ENCODE measurements at places on chromosomes 16 and 17. TPM values are rescaled to one million over a fixed set of nuclear protein-coding genes. Genes with fewer than 3 reads are reported as not detected.

The HOXB2 gene
- total RNA-seq: not detected

The CPHXL gene
- total RNA-seq: not detected

The PRR15L gene
- total RNA-seq: 0.34 TPM

The FBXO39 gene
- total RNA-seq: 0.22 TPM

The COG8 gene
- 55.6 TPM for total RNA-seq

The PLA2G10 gene
- 0.54 TPM for total RNA-seq

The KRTAP3-1 gene
- not detected for total RNA-seq

The ALDH3A1 gene
- 0.46 TPM for total RNA-seq

The CMTM2 gene
- total RNA-seq: not detected

The DCAF7 gene
- total RNA-seq: 94.1 TPM

The CACNB1 gene
- total RNA-seq: 17.8 TPM

The MFSD11 gene
- total RNA-seq: 19.8 TPM

The MRPS7 gene
- 75.5 TPM for total RNA-seq

The CPHXL2 gene
- not detected for total RNA-seq

The CCL17 gene
- total RNA-seq: not detected

The IL21R gene
- 0.34 TPM for total RNA-seq

The KCNJ16 gene
- total RNA-seq: not detected

The SLC22A31 gene
- 11.1 TPM for total RNA-seq

The SLC2A4 gene
- 6.4 TPM for total RNA-seq

The SSTR5 gene
- total RNA-seq: 0.56 TPM

The HEATR9 gene
- not detected for total RNA-seq

The CES1 gene
- total RNA-seq: 0.52 TPM

The MMD gene
- total RNA-seq: 34.0 TPM

The MYO15A gene
- 1.5 TPM for total RNA-seq

The MYH4 gene
- total RNA-seq: not detected

The SCO1 gene
- 61.8 TPM for total RNA-seq

The KRT17 gene
- 0.50 TPM for total RNA-seq

The LITAFD gene
- total RNA-seq: not detected

The SEPTIN12 gene
- total RNA-seq: not detected

The RPGRIP1L gene
- 14.5 TPM for total RNA-seq

The DHX40 gene
- 28.5 TPM for total RNA-seq

The TBC1D28 gene
- not detected for total RNA-seq

The SRP68 gene
- 84.6 TPM for total RNA-seq

The TVP23A gene
- total RNA-seq: 3.1 TPM

The PPL gene
- total RNA-seq: 28.8 TPM

The CCL7 gene
- total RNA-seq: not detected

The UNC45B gene
- 0.15 TPM for total RNA-seq

The NT5M gene
- 8.7 TPM for total RNA-seq

The CDT1 gene
- total RNA-seq: 96.5 TPM

The CCT6B gene
- 0.48 TPM for total RNA-seq

The TCAP gene
- 1.4 TPM for total RNA-seq

All from H1 (cell line).